ENCODE measurements at places on chromosomes 5 and 9.

GRCh38 chr5:112795944-112796678 is 58.4 kb downstream of the APC start:
- DNase-seq = no peak

GRCh38 chr5:44714871-44715561 is 93.7 kb upstream of the MRPS30 start:
- DNase-seq = no peak

DNA sequence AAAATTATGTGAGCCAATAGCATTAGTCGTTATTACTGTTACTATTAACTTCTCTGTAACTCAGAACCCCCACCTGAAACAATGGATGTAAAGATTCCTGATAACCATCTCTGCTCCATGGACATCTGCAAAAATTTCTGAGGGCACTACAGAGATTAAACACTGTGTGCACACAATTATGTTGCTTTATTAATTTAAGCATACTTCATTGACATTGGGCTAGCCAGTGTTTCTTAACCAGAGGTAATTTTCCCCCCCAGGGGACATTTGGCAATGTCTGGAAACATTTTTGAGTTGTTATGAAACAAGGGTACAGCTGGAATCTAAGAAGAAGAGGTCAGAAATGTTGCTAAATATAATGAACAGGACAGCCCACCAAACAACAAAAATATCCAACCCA is 19.3 kb downstream of the SLIT3 start:
- no peak for DNase-seq

DNA sequence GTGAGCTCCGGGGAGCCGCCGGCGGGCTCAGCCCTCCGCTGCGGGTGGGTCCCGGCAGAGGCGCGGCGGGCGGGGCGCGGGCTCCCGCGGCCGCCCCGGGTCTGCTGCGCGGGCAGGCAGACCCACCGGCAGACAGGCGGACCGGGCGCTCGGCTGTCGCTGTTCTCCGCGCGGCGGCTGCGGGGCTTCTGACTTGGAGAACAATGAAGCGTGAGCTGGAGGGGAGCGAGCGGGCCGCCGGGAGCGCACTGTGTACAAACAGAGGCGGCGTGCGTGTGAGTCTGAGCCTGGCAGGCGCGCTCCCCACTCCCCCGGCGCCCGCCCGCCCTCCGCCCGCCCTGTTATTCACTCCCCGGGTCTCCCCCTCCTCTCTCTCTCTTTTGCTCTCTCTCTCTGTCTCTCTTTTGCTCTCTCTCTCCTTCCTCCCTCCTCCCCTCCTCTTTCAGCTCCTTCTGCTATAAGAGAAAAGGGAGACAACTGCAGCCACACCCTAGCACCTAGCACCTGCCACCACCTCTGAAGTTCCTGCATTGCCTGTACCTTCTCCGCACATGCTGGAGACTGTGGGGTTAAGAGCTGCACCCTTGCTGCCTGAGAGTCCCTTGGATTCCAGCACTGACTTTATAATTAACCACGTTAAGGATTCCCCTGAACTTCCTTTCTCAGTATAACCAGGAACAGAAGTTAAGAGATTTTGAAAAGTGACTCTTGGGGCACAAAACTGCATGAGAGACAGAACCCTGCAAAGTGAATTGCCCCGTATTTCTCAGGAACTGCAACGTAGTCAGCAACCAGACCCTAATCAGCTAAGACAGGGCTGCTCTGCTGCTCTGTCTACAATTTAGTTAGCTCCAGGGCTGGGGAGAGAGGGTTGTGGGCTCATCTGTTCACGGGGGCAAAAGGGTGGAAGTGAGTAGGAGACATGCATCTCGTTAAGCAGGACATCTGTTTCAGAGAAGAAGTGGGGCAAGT is at the start of gene EDIL3:
Gene EDIL3 (minus strand): TSS at position 277 of the 972 bp plus-strand sequence. CDS start 506 bp downstream, outside the sequence.
- no peak for DNase-seq

GRCh38 chr9:21830589-21830988 is 28.2 kb downstream of the MTAP start:
- DNase-seq = no peak

- no peak for DNase-seq
These were observed 71.0 kb downstream of the MED10 start for GRCh38 chr5:6307304-6307703.

GRCh38 chr9:106864373-106865143 is 1.6 kb downstream of the ZNF462 start:
- no peak for DNase-seq

DNA sequence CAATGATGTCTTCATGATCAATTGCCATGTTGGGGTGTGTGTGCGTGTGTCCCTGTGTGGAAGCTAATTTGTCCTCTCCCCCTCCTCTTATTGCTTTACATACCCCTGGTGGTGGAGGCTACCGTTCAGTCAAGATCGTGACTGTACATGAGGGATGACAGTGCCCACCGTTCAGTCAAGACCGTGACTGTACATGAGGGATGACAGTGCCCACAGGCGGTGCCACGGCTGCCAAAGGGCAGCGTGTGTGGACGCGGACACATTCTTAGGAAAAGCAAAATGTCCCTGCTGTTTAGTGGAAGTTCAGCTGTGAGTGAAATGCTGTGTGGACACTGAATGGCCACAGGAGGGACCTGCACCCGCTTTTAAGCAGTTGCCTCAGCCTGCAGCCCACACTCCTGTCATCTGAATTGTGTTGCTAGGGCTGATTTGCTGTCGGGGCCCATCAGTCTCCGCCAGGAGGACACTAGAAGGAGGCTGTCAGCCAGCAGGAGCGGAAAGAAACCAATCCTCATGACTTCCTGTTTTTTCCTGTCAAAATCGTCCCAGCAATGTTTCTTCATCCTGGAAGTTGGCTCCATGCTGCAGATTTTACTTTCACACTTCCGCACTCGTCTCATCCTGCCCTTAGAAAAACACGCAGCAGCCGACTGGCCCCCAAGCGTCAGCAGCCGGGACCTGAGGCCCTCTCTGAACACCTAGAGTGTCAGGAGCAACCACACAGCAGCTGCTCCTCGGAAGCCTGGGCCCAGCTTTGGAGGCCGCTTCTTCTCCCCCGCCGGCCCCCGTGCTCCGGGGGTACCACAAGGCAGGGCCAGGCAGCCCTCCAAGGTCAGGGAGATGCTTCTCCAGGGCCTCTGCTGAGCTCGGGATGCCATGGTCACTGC is 9.1 kb downstream of the OR2V1 start:
- no peak for DNase-seq

DNA sequence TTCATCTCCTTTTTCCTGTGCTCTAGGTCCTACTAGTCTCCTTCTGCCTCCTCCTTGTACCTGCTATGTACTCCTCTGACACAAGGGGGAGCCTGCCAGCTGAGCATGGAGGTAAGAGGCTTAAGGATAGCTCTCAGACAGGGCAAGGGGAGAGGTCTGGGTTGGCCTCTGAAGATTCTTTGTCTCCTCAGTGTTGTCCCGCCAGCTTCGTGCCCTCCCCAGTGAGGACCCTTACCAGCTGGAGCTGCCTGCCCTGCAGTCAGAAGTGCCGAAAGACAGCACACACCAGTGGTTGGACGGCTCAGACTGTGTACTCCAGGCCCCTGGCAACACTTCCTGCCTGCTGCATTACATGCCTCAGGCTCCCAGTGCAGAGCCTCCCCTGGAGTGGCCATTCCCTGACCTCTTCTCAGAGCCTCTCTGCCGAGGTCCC is 3.8 kb downstream of the CREB3 start:
- DNase-seq = peak; percentile 27

- no peak for DNase-seq
These were observed 57.4 kb downstream of the SCAI start for GRCh38 chr9:125085703-125086477.

DNA sequence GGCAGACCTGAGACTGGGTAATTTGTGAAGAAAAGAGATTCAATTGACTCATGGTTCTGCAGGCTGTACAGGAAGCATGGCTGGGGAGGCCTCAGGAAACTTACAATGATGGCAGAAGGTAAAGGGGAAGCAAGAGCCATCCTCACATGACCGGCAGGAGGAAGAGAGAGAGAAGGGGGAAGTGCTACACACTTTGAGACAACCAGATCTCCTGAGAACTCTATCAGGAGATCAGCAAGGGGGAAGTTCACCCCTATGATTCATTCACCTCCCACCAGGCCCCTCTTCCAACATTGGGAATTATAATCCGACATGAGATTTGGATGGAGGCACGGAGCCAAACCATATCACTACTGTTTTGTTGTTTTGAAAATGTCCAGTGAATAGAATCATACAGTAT is 110.2 kb downstream of the DAPK1 start:
- DNase-seq = no peak

DNA sequence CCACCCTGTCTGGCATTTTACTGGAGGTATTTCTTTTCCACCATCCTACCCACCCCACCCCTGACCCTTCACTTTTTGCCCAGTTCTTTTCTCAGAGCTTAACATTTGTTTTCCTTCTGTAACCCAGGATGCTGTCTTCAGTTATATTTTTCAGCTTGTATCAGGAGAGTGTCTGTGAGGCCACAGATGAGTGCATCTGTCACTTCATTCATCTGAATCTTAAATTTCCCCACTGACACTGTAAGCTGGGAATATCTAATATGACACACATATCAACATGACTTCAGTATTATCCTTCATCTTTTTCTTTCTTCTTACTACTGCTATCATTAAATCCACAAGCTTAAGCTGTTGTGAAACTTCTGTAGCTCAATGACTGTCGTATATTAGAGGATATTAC is 4.9 kb downstream of the MARCHF3 start:
- DNase-seq = no peak
